ENCODE measurements at places on chromosomes 6 and 20. TPM values are rescaled to one million over a fixed set of nuclear protein-coding genes. Genes with fewer than 3 reads are reported as not detected.

Gene ZNF292
- total RNA-seq, result 35.8 TPM

DNA sequence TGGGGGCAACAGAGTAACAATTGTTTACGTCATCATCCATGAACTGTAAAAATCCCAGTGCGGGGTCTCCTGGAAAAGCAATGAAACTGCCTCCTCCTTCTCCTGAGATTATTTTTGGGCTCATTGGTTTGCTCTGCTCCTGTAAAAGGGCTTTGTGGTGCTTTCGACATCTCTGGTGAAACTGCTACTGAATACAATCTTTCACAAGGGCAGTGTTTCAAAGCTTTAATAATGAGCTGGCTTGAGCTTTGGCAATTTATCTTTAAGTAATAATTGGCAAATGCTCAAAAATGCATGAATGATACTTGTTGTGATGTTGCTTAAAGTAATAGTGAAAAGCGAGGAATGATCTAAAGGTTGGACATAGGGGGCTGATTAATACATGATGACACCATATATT, 43.5 kb upstream of the ENPP1 start:
- no peak for DNase-seq

Gene BTNL2
- total RNA-seq, result not detected

- no peak for DNase-seq
These were observed 69.0 kb downstream of the DLL1 start for GRCh38 chr6:170221753-170222400.

Gene GABRR2
- 0.29 TPM for total RNA-seq

All from Caco-2 (cell line).